ENCODE measurements at places on chromosomes 1 and 21.

GRCh38 chr1:159866905-159867663 is 4.6 kb upstream of the VSIG8 start:
- no peak for DNase-seq

- no peak for DNase-seq
Measured at GRCh38 chr1:1048765-1049164, 25.3 kb downstream of the RNF223 start.

DNA sequence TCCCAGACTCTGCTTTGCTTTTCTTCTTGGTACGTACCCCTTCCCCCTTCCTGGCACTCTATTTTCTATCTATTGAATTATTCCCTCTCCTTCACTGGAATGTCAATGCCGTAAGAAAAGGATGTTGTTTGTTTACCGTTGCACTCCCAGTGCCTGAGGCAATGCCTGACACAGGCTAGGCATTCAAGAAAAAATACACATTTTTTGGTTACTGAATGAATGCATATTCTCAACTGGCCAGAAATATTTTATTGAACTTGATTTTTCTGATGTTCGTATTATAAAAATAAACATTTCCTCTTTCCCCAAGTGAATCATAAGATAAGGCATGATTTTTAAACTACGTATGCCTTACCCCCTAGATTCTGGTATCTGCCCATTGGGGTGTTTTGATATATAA is 41.2 kb downstream of the GNG12 start:
- no peak for DNase-seq

DNA sequence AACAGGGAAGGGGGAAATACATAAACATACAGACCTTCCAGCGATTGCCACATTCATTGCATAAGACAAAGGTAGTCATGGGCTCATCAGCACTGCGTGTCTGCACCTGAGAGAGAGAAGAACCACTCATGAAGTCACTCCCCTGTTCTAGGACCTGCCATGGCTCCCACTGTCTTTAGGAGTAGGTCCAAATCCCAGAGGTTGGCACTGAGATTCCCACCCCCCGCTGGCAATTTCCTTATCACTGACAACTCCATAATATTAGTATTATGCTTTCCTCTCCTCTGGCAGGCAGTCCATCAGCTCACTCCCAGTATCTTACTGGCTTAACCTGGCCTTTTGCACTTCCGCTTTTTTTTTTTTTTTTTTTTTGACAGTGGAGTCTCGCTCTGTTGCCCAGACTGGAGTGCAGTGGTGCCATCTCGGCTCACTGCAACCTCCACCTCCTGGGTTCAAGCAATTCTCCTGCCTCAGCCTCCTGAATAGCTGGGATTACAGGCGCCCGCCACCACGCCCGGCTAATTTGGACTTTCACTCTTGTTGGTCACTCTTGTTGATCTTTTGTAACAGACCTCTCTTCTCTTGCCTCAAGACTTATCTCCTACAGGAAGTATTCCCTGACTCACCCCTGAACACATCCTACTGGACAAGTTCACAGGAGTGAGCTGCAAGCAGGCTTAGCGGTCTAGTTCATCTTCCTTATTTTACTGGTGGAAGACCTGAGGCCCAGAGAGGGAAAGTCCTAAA is 14.8 kb upstream of the ZNF436 start:
- no peak for DNase-seq

- no peak for DNase-seq
Measured at GRCh38 chr21:41681348-41681801, 85.5 kb downstream of the RIPK4 start.

DNA sequence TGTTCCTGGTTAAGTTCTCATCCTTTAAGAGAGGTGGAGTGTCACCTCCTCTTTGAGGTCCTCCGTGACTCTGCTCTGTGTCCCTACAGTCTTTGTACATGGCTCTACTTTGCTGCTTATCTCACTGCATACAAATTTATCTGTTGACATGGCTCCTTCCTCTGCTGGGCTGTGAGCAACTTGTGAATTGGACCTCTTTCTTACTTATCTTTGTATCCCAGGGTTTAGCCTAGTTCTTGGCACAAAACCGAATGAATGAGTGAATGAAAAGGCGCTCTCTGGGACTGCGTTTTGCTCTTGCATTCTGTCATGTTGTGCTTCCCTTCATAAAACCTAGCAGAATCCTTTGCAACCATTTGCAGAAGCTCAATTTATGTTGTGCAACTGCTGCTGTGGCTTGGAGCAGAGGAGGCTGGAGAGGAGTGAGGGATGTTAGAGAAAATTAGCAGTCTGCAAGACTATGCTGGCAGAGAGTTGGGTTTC is 12.4 kb downstream of the SLC26A9 start:
- no peak for DNase-seq

DNA sequence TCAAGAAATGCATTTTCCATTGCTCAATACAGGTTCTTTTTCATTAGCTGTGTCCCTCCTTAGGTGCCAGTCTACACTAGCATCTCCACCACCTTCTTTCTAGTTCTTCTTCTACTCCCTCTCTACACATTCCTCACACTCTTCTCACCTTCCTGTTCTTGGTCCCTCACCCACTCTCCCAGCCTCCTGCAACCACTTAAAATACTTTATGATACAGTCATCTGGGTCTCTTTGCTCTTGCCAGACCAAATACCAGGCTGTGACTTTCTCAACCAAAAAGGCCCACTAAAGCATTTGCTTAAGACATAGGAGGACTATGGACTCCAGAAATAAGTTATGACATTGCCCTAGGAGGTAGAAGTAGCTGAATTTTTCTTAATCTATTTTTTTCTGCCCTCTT is 35.1 kb downstream of the PIGM start:
- no peak for DNase-seq

- DNase-seq = no peak
Measured at GRCh38 chr21:17045214-17045853, 467.5 kb upstream of the CXADR start.

- no peak for DNase-seq
Measured at GRCh38 chr1:65412256-65412983, 8.0 kb upstream of the LEPR start.

GRCh38 chr1:24555591-24556413 is at the start of gene NCMAP:
TSS of gene NCMAP (plus strand) at chr1:24556087. CDS start at chr1:24595431, 39,344 bp downstream.
- DNase-seq = peak; percentile 60

GRCh38 chr1:27519331-27520258 is 29.6 kb upstream of the WASF2 start:
- no peak for DNase-seq

DNA sequence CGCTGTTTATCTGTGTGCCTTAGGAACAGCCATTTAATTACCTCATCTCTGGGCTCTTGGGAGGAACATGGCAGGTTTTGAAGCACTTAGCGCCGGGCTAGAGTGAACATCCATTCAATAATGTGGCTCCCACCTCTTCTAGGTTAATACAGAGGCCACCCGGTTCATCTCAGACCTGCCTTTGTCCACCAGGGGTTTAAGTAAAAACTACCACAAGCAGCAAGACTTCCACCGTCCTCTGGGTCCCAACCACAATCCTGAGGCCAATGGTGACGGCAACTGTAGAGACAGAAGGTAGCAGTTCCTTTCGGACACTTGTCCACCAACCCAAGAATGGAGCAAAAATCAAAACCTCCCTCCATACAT is 924 bp upstream of the DDOST start:
- no peak for DNase-seq

- DNase-seq = no peak
Measured at GRCh38 chr1:6262555-6263420, 1.9 kb upstream of the GPR153 start.

GRCh38 chr1:95309031-95309471 is 75.0 kb downstream of the RWDD3 start:
- DNase-seq = no peak

DNA sequence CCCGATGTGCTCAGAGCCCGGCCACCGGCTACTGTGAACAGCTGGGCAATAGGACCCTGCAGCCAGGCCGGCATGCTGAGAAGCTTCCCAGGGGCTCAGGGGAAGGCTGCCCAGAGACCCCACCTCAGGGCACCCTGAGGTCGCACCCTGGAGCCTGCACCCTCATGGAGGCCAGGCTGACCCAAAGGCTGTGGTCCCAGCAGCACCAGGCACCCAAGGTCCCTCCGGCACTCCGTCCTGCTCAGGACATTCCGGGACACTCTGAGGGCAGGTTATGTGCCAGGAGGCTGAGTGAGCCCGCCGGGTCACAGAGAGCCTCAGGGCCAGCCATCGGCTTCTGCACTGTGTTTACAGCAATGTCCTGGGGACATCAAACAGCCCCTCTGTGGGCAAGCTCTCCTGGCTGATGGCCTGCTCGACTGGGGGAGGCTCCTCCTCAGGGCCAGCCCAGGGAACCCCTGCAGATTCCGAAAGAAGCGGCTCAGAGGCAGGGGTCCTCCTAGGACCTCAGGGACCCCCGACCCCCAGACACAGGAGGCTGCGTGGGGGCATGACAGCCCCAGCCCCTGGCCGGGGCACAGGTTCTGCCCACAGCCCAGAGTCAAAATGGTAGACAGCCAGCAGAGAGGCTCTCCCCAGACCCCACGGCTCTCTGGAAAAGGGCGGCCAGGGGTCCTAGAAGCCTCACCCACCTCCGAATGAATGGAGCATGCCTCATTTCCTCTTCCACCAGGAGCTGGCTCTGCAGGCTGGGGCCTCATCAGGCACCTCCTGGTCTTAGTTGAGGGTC is 8.2 kb downstream of the SLC19A1 start:
- no peak for DNase-seq

DNA sequence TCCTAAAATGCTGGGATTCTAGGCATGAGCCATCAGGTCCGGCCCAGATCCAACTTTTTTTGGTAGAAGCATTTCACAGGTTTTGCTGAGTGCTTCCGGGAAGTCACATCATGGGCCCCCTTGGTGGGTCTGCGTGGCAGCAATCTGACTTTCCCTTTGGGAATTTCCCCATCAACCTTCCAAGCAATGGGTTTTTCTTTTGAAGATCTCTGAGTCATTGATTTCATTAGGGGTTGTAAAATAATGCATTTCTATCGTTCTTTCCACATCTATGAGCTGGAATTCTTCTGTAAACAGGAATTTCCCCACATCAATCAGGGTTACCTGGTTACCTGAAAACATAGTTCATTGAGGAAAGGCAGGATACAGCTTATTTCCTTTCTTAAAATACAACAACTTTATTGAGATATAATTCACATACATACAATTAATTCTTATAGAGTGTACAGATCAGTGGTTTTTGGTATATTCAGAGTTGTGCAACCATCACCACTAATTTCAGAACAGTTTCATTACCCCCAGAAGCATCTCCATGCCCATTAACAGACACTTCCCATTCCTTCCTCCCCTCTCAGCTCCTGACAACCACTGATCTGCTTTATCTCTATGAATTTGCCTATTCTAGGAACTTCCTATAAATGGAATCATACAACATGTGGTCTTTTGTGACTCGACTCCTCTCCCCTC is 9.9 kb upstream of the ZBTB17 start:
- DNase-seq = no peak

GRCh38 chr1:107817206-107817605 is 147.8 kb downstream of the VAV3 start:
- no peak for DNase-seq

DNA sequence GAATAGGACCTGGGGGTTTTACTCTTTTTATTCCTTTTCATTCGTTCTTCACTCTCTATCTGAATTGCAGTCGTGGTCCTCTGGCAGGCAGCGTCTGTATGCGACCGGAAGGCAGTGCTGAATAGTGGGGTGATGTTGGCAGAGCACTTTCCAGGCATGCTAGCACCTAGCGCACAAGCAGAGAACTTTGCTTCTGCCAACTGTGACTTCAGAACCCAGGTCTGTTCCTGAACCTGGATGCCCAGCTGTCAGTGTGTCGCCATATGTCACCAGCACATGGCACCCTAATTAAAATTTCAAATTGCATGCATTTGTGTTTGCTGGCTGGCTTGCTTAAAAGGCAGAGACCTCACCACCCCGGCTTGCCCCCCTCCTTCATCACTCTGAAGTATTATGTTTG is 116.2 kb downstream of the NFIA start:
- no peak for DNase-seq

DNA sequence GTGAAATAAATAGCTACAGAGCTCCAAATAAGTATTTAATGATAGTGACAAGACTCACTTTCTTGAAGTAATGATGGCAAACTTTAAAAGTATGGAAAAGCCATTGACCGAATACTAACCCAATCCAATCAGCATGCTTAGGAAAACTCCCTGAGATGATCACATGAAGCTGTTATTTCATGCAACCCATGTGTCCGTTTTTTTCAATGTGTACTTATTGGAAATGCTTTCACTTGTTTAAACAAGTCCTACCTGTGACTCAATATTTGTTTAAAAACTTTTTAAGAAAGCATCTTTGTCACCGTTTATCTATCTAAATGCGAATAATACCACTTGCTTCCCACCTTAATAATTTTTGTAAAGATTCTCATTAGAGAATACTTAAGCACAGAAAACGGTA is 185.8 kb downstream of the NRIP1 start:
- no peak for DNase-seq

DNA sequence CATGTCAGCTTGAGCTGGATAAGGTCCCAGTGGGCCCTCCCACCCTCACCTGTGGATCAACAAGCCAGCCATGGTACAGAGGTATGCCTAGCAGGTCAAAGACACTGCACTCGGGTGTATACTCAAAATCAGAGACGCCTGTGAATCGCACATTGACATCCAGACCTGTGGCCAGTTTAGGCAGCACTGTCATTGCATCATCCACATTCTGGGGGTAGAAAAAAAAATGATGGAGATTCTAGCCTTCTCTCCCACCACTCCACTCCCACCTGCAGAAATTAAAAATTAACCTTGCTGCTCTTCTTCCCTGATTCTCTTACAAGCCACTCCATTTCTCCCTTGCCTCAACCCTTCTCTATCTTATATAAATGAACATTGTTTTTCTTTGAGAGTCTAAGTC is 6.3 kb downstream of the MINDY1 start:
- no peak for DNase-seq
